ENCODE measurements at places on chromosomes 2 and 18.

DNA sequence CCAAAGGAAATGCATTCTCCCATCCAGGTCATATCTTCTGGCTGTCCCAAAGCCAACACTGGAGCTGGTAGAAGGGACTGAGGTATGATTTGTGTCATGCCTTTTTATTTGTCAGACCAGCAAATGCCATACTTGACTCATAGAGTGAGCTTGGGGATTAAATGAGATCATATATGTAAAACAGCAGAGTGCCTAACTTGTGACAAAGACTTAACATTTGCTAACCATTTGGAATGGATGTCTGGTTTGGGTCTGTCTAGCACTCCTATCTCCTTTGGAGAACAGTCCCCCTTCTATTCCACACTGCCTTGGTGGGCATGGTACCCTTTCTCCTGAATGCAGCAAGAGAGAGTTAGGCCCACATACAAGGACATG lies 128.5 kb upstream of the LGALSL start:
- DNase-seq: no peak

- DNase-seq: no peak
Measured at GRCh38 chr2:33242845-33243244, 233.6 kb upstream of the RASGRP3 start.

DNA sequence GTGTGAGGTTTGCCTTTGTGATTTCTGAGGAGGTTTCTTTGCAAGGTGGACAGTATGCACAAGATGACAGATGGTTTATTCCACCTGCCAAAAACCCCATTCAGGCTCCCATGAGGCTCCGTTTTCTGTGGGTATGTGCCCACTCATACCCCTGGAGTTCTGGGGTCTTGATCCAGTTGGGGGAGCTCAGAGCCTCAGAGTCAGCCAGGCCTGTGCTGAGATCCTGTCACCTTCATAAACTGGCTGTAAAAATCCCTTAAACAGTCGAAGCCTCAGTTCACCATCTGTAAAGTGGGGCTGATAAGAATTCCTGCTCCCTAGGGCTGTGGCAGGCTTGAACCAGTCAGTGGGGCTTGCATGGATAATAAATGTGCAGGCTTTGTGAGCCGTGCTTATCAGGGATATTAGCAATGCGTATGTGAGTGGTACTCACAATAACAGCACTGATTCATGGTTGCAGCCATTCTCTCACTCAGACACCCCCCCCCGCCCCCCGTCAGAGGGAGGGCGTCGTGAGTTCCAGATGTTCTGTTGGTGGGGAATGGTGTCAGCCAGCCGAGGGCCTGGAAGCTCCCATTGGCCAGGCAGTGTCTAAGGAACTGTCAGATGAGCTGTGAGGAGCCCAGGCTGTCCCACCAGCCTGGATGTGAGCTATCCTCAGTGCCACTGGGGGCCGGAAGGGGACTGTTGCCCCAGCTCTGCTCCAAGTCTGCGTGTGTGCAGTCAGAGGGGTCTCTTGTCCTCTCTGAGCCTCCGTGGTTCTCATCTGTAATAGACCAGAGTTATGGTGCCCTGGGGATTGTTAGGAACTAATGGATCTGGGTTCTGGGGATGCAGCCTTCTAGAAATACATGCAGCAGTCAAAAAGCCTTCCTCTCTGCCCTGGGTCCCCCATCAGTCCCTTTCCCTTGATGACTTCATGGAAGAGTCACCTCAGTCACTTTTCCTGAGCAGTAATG lies 51.7 kb downstream of the KCNIP3 start:
- no peak for DNase-seq

- DNase-seq: no peak
Measured at GRCh38 chr2:6372317-6372901, 493.3 kb downstream of the CMPK2 start.

DNA sequence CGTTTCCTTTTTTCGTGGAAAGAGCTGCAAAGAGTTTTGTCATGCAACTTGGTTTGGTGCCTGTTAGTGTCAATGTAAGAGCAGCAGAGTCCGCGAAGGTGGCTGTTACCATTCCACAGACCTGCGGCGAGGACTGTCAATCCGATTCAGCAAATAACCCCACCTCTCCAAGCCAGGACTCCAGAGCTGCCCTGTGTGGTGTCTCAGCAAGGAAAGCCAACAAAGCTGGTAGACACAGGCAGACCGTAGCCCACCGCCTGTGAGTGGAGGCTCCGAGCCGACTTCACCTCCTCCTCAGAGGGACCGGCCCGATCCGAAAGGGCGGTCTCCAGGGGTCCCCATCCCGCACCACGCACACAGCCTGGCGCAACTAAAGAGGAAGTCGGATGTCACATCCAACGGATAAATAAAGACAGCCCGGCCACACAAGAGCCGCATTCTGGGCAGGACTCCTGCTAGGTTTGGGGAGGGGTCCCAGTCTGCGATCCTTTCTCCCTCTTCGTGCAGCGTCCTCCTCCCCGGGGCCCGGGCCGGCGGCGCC lies 819 bp downstream of the ANKRD44 start:
- DNase-seq: peak; percentile 9

- no peak for DNase-seq
Measured at GRCh38 chr2:235343869-235344268, 150.0 kb upstream of the AGAP1 start.

DNA sequence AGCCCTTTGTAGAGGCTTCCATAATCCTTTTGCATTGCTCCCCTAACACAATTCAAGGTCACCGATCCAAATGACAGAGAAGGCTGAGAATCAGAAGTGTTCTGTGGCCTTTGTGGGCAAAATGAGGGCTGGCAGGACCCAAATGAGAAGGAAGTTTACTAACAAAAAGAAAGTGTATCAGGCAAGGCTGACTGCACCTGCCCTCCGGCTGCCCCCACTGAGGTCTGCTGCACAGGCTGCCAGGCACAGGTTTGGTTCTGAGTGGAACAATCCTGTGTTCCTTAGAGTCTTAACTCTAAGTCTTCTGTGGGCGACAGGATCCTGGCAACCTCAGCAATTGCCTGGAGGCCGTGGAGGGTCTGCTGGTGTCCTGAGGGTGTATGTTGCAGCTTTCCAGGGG lies 568.5 kb downstream of the CMPK2 start:
- DNase-seq: no peak

DNA sequence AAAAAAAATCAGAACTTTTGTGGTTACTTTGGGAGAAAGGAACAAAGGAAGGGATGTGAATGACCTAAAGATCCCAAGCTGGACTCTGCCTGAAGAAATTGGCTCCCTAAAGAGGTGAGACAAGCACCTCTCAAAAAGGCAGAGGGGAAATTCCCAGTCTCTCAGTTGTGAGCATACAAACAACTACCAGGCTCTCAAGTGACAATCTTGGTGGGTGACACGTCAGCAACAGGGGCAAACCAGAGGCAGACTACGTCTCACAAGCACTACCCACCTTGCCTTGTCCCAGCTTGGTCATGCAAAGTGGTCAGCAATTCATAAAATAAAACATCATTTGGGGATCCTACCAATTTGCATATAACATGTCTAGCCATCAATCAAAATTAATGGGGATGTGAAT lies 24.3 kb upstream of the LRATD1 start:
- DNase-seq: no peak

DNA sequence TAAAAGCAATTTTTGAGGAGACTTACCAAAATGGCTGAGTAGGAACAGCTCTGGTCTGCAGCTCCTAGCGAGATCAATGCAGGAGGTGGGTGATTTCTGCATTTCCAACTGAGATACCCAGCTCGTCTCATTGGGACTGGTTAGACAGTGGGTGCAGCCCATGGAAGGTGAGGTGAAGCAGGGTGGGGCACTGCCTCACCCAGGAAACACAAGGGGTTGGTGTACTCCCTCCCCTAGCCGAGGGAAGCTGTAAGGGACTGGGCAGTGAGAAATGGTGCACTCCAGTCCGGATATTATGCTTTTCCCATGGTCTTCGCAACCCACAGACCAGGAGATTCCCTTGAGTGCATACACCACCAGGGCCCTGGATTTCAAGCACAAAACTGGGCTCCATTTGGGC lies 419.0 kb downstream of the NUP35 start:
- DNase-seq: no peak

- DNase-seq: no peak
Measured at GRCh38 chr2:39260087-39260486, 16.3 kb upstream of the CDKL4 start.
